Pons (tissue), 1 donor: ENCODE measurements at places on chromosomes 16 and 17.

DNA sequence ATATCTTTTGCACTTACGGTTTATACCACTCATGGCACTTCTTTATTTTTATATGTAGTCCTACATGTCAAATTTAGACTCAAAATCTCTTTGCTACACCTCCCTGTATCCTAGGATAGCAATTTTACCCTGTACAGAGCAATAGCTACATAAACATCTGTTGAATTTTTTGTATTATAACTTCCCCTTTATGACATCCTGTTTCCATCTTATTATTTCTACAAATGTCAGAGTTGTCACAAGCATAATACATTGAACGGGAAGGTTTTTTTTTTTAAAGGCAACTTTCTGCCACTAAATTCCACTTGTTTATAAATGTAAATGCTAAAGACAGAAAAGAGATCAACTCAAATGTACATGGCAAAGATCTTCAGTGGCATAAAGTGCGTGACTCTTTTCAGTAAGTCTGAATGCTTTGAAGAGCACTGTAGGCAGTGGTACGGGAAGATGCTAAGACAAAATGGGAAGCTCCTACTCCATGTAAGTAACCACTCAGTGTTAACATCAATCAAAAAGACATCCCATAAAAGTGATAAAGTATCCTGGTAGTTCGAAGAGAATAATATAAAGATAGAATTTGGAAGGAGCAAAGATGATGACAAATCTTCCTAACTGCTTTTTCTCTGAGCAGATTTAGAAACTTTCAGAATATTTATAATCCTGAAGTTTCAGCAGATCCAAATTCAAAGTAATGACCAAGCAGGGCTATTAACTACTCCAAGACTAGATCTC is 26.8 kb downstream of the GNA13 start:
- no peak for DNase-seq

GRCh38 chr16:1777375-1778199 is 4.7 kb upstream of the MRPS34 start:
- DNase-seq: no peak

GRCh38 chr17:15650741-15651582 is 31.5 kb upstream of the FBXW10B start:
- peak; percentile 43 for DNase-seq

DNA sequence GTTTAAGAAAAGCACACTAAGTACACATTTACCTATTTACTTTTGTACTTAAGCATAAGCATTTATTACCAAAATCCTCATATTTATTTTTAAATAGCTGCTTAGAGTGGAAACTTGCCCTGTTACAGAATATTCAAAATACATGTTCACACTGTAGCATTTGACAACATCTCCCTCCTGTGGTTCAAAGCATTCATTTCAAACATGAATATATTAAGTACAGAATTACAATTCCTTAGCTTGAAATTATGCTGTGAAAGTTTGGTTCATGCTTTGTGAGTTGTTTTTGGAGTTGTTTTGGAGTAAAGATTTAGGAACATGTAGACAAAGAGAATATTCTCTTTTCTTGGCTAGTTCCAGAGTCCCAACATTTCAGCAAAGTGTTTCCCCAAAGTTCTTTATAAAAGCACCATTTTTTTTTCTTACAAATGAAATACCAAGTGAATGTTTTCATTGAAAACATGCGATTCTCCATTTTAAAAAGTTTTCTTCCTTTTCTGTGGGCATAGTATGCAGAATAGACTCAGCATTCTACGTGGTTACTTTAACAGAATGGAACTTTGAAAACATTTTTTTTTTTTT is 33.2 kb downstream of the TUBD1 start:
- peak; percentile 53 for DNase-seq

DNA sequence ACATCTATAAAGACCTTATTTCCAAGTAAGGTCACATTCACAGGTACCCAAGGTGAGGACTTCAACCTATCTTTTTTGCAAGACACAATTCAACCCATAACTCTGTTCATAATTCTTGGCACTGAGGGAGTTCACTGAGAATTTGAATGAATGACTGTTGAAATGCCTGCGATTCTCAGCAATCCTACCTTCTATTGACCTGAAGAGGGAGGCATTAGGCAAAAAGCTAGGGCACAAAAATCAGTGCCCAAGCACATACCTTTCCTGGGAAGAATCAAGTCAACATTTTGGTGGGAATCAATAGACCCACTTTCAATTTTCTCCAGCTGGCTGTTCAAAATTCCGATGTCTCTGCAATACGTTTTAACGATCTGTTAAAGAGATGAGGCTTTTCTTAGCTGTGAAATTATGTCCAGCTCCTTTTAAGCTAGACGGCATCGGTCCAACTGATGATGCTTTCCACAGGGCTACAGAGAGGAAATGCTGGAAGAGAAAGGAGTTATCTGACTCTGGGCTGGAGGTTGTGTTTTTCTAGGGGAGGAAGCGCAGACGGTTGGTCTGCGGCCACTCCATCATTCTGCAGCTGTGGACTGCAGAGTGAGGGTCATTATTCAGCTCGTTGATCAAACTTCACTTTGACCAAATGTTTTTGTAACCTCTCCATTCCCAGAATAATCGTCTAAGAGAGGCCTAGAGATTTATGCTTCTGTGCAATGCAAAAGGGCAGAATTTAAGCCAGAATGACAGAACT is 25.2 kb downstream of the BCO1 start:
- no peak for DNase-seq

GRCh38 chr16:72129976-72130656 is 36.5 kb downstream of the DHX38 start:
- no peak for DNase-seq

- no peak for DNase-seq
Observed at GRCh38 chr16:86355531-86355930, 154.8 kb upstream of the FOXF1 start.

- DNase-seq: no peak
Observed at GRCh38 chr17:48262982-48263730, 155.6 kb downstream of the SNX11 start.
